ENCODE measurements at places on chromosomes 16 and 17. TPM values are rescaled to one million over a fixed set of nuclear protein-coding genes. Genes with fewer than 3 reads are reported as not detected.

VPS9D1 gene
- total RNA-seq, result 8.0 TPM

EXOSC6 gene
- total RNA-seq, result 13.2 TPM

CLEC3A gene
- not detected for total RNA-seq

CCL17 gene
- total RNA-seq, result not detected

SCIMP gene
- total RNA-seq, result not detected

CDRT4 gene
- 1.5 TPM for total RNA-seq

FBXL16 gene
- under 0.01 TPM for total RNA-seq

NPIPA2 gene
- total RNA-seq, result not detected

PHLPP2 gene
- 4.1 TPM for total RNA-seq

RDM1 gene
- total RNA-seq, result 0.16 TPM

KRT38 gene
- not detected for total RNA-seq

GAS7 gene
- total RNA-seq, result 4.9 TPM

NUPR1 gene
- total RNA-seq, result 18.9 TPM

CES3 gene
- 0.17 TPM for total RNA-seq

CCL2 gene
- total RNA-seq, result 1.4 TPM

TEX14 gene
- under 0.01 TPM for total RNA-seq

AP1G1 gene
- 42.6 TPM for total RNA-seq

USH1G gene
- total RNA-seq, result under 0.01 TPM

MGAT5B gene
- total RNA-seq, result 0.32 TPM

CCL11 gene
- total RNA-seq, result 0.52 TPM

CCL16 gene
- total RNA-seq, result not detected

EVPL gene
- total RNA-seq, result 0.16 TPM

CHRNE gene
- total RNA-seq, result 1.2 TPM

SRR gene
- total RNA-seq, result 18.0 TPM

ABCA3 gene
- 0.26 TPM for total RNA-seq

RGS11 gene
- 1.4 TPM for total RNA-seq

KIF19 gene
- total RNA-seq, result not detected

TMC5 gene
- not detected for total RNA-seq
